ENCODE measurements at places on chromosomes 4 and X.

DNA sequence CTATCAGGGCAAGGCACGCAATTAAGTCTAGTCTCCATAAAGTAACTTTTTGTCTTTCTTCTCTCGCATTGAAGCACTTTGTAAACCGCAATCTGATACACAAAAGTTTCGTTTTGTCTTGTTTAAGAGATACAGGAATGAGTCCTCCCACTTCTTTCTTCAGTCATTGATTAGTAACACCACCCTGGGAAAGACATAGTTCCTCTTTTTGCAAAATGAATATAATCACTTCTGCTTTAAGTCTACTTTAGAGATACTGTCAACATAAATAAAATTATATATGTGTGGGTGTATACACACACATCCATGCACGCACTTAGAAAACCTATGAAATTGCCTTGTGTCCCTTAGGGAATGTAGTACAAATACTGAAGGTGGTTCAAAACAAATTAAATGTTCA is 11.7 kb downstream of the COQ2 start:
- peaks cover 24% of the 10 kb centered on the region for H3K4me1 ChIP-seq
- H3K4me3 ChIP-seq, result no peak overlapping the region
- no peak overlapping the region for H3K27ac ChIP-seq
- peaks cover 19% of the 10 kb centered on the region for H3K36me3 ChIP-seq
- no peaks in the 10 kb centered on the region for H3K27me3 ChIP-seq

GRCh38 chr4:146154057-146154456 is 21.5 kb upstream of the LSM6 start:
- H3K36me3 ChIP-seq, result no peaks in the 10 kb centered on the region
- no peaks in the 10 kb centered on the region for H3K4me1 ChIP-seq
- no peak for DNase-seq
- H3K4me3 ChIP-seq, result no peak overlapping the region
- no peak overlapping the region for H3K27ac ChIP-seq
- peaks cover 2% of the 10 kb centered on the region for H3K27me3 ChIP-seq

- H3K4me3 ChIP-seq, result no peak overlapping the region
- H3K27me3 ChIP-seq, result no peaks in the 10 kb centered on the region
- H3K27ac ChIP-seq, result no peak overlapping the region
- DNase-seq, result no peak
- H3K4me1 ChIP-seq, result no peaks in the 10 kb centered on the region
These were observed 154.2 kb upstream of the FRG1 start for GRCh38 chr4:189786447-189786846.

GRCh38 chrX:15946783-15947580 is 92.4 kb upstream of the AP1S2 start:
- no peak overlapping the region for H3K4me3 ChIP-seq
- H3K27ac ChIP-seq, result no peak overlapping the region
- H3K36me3 ChIP-seq, result no peaks in the 10 kb centered on the region
- no peaks in the 10 kb centered on the region for H3K4me1 ChIP-seq
- no peak for DNase-seq

GRCh38 chr4:156198511-156198910 is 244.8 kb upstream of the CTSO start:
- no peak for DNase-seq
- H3K27ac ChIP-seq, result no peak overlapping the region
- no peaks in the 10 kb centered on the region for H3K36me3 ChIP-seq
- no peak overlapping the region for H3K4me3 ChIP-seq
- H3K4me1 ChIP-seq, result peaks cover 14% of the 10 kb centered on the region

GRCh38 chrX:17465201-17465600 is 90.2 kb downstream of the NHS start:
- H3K27ac ChIP-seq, result no peak overlapping the region
- H3K4me1 ChIP-seq, result no peaks in the 10 kb centered on the region
- H3K27me3 ChIP-seq, result peaks cover 10% of the 10 kb centered on the region
- H3K4me3 ChIP-seq, result no peak overlapping the region

Data from common myeloid progenitor, CD34-positive (primary cell).